ENCODE measurements at places on chromosomes 7 and 10.
A peak's percentile ranks its signal among the peaks of the same experiment; 100 is the strongest.

DNA sequence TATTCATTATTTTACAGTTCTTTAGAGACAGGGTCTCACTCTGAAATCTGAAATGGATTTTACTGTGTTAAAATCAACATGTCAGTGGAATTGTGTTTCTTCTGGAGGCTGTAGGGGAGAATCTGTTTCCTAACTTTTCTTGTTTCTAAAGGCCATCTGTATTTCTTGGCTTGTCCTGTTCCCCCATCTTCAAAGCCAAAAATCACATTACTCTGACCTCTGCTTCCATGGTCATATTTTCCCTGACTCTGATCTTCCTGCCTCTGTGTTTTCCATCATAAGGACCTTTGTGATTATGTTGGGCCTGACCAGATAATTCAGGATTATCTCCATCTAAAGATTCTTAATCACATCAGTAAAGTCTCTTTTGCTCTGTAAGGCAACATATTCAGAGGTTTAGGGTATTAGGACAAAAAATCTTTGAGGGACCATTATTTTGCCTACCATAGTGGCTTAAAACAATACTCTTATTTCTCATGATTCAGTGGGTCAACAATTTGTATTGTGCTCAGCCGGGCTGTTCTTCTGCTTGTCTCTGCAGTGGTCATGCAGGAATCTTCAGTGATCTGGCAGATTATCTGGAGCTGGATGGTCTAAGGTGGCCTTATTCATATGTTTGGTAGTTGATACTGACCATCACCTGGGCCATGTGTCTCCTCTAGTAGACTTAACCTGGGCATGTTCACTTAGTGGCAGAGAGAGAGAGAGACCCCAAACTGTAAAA, 5.7 kb downstream of the ANLN start:
- no peak for DNase-seq

GRCh38 chr7:24378871-24379616, 95.1 kb downstream of the NPY start:
- DNase-seq = no peak

- DNase-seq = no peak
Measured at GRCh38 chr7:25959168-25959734, 192.7 kb upstream of the NFE2L3 start.

DNA sequence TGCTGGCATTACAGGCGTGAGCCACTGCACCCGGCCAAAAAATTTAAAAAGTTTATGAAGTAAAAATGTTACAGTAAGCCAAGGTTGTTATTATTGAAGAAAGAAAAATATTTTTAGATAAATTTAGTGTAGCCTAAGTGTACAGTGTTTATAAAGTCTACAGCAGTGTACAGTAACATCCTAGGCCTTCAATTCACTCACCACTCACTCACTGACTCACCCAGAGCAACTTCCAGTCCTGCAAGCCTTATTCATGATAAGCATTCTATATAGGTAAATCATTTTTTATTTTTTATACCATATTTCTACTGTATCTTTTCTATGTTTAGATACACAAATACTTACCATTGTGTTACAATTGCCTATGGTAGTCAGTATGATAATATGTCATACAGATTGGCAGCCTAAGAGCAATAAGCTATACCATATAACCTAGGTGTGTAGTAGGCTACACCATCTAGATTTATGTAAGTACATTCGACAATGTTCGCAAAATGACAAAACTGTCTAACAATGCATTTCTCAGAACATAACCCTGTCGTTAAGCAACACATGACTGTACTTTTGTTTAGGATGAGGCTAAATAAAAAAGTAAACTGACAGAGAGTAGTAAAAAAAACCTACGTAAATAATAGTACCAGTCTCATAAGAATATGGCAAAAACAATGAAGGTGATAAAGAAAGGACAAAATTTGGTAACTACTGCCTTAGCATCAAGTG, 77.8 kb upstream of the FAM133B start:
- DNase-seq = peak; percentile 54

DNA sequence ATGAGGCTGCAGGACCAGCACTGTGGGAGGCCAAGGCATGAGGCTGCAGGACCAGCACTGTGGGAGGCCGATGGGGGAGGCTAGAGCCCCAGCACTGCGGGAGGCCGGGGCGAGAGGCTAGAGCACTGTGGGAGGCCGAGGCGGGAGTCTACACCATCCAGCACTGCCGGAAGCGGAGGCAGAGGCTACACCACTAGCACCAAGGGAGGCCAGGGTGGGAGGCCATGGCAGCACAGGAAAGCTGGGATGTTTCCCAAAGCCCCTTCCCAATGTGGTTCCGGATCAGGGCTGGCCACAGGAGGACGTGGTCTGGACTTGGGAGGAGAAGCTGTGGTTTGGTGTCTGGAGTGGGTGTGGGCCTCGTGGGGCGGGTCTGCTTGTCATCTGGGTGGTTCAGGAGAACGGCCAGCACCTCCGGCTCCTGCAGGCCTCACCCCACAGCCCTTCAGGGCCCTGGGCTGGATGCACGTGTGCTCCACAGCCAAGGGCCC, 43.6 kb downstream of the PDGFA start:
- no peak for DNase-seq

DNA sequence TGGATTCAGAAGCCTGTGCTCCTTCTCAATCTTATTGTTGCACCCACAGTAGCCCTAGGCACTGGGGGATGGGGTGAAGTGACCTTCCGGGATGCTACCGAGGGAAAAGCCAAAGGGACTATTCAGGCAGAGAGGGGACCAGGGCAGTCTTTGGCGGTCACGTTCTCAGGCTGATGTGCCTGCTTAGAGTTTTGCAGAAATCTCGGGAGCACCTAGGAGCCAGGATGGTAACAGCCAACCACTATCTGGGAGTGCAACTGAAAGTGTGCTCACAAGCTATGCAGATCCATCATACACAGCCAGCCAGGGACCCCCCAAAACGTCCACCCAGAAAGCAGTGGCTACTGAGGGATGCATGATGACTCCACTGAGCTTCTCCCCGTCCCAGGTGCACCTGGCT, 52.4 kb downstream of the CXCL12 start:
- DNase-seq = no peak

DNA sequence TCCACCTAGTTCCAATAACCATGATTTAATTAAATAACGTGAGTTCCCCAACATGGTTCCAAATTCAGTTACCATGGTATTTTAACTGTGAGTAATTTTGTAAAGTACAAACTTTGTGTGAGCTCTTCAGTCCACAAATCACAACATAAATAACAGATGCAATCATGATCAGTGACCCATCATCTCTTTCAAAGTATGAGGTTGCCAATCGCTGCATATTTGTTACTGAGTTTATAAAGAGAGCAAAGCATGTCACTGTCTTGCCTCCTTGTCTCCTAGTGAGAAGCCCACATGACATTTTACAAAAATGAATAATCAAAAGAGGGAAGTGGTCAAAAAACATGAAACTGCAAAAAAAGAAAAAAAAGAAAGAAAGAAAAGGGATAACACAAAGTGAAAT, 69.1 kb upstream of the PDSS1 start:
- DNase-seq = no peak

DNA sequence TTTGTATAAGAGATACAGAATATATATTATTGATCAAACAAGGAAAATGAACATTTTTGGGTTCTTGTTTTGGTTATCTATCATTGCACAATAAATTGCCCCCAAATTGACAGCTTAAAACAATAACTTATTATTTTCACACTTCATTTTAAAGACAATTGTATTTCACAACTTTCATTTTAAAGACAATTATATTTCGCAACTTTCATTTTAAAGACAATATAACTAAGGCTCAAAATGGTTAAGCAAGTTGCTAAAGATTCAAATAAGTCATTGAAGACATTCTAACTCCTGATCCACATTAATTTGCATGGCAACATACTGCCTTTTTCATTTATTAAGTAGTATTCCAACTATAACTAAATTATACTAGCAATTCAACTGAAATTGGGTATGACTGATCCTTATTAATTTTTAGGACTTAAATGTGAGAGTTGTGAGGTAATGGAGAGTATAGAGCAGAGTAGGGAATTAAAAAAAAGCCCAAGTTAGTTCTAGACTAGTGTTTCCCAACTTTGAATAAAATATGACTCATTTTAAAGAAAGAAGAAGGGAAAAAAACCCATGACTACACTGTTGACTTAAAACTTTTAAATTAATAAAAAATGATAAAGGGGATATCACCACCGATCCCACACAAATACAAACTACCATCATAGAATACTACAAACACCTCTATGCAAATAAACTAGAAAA, 9.9 kb upstream of the STEAP2 start:
- no peak for DNase-seq

GRCh38 chr10:110437351-110437605, 60.4 kb upstream of the DUSP5 start:
- no peak for DNase-seq

DNA sequence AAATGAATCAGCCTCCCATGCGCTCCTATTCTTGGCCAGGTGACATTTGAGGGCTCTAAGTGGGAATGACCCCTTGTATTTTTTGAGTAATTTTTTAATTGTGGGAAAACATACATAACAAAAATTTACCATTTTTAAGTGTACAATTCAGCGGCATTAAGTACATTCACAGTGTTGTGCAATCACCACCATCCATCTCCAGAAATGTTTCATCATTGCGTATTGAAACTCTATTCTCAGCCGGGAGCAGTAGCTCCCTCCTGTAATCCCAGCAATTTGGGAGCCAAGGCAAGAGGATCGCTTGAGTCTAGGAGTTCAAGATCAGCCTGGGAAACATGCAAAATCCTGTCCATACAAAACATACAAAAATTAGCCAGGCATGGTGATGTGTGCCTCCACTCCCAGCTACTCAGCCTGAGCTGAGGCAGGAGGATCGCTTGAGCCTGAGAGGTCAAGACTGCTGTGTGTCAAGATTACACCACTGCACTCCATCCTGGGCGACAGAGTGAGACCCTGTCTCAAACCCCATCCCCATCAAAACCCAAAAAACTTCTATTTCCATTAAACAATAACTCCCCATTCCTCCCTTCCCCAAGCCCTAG, 2.5 kb downstream of the ANTXRL start:
- no peak for DNase-seq

- DNase-seq = no peak
Measured at GRCh38 chr7:108454674-108455550, 1.3 kb downstream of the NRCAM start.

DNA sequence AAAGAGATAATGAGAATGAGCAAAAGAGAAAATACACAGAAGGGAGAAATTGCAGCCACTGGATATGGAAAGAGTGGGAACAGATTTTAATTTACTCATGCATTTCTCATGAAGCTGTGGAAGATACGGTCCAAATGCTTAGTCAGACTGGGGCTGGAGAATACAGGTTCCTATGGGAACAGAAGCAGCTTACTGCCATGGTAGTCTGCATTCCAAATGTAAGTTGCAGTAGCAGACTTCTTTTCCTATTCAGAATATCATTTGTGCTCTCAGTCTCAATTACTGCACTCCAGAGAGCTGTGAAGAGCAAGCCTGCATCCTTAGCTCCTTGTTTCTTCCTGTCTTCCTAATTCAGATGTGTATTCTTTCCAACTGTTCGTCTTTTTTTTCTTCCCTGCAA, 190.8 kb upstream of the TMEM196 start:
- no peak for DNase-seq

DNA sequence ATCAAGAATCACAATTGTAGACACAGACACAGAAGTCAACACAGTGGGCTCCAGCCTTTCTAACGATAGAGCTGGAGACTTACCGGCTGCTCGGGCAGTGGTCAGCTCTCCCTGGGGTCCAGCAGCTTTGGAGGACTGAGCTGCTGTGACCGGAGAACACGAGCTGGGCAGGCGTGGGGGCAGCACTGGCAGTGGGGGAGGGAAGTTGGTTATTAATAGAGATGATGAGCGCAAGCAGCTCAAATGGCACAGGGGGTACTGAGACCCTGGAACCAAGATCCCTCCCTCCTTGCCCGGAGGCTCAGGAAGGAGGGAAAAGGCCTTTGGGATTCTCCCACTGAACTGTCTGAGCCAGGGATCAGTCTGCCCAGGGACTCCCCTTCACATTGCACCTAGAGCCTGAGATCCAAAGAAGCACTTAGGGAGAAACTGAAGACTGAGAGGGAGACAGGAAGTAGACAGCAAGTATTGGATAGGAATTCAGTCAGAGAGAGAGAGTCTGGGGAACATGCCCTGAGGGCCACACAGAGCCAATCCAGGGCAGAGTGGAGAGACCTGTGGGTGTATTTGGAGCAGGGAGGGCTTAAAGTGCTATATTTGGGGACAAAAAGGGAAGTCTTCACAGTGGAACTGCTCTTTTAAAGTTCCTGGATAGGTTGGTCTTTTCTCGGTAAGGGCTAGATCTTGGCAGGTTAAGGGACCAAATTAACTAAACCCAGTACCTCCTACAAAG, at the start of gene MYOZ1:
Gene MYOZ1 (minus strand): TSS at position 147 of the 733 bp plus-strand sequence. CDS start 1,457 bp downstream, outside the sequence.
- no peak for DNase-seq

Data from activated CD4-positive, alpha-beta T cell treated with anti-CD3 and anti-CD28 coated beads, Interleukin-10, Interleukin-2, amounts not matched to agents 100 ng/mL and 50 ng/mL, durations not matched to agents 16 hours and 8 hours (primary cell).